T-helper 1 cell (primary cell): ENCODE measurements at places on chromosomes 5 and 9.

DNA sequence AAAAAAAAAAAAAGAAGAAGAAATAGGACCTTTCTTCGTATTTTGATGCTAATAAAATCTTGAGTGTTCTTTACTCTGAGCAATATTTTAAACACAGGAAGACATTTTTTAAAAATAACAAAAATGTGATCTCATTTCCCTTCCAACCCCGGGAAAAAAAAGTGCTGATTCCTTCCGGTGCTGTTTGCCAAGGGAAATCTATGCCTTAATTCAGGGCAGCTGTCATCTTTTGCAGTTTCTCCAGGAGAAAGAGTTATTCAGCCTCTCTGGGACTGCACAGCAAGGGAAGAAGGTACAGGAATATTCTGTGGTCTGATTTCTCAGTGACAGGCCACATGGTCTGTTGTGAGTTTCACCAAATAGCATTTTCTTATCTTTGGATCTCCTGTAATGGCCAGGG, 291.9 kb upstream of the IRX1 start:
- no peak for DNase-seq

- DNase-seq, result no peak
Observed at GRCh38 chr5:112023766-112024165, 266.8 kb upstream of the NREP start.

- DNase-seq, result no peak
Observed at GRCh38 chr5:138544181-138545134, 1.4 kb upstream of the ETF1 start.

GRCh38 chr9:131045300-131046092, 36.5 kb downstream of the LAMC3 start:
- no peak for DNase-seq

DNA sequence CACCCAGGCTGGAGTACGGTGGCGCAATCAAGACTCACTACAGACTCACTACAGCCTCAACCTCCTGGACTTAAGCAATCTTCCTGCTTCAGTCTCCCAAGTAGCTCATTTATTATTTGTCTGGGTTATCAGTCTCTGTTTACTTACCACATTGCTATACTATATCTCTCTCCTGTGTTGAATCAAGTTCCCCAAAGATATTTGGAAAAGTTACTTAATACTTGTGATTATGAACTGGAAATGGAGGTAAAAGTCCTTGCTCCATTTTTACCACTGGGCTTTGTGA, 55.6 kb downstream of the ANGPTL2 start:
- DNase-seq, result no peak

- DNase-seq, result no peak
Observed at GRCh38 chr9:73437758-73438157, 286.1 kb downstream of the ANXA1 start.

GRCh38 chr5:92544596-92544995, 1036.4 kb downstream of the NR2F1-AS1 start:
- no peak for DNase-seq

- no peak for DNase-seq
Observed at GRCh38 chr9:976258-976942, at the start of gene DMRT3. Gene DMRT3, plus strand, starts transcription at chr9:976655. Its CDS starts 347 bp downstream, at chr9:977002.

- no peak for DNase-seq
Observed at GRCh38 chr5:1041225-1042143, 32.9 kb downstream of the NKD2 start.

DNA sequence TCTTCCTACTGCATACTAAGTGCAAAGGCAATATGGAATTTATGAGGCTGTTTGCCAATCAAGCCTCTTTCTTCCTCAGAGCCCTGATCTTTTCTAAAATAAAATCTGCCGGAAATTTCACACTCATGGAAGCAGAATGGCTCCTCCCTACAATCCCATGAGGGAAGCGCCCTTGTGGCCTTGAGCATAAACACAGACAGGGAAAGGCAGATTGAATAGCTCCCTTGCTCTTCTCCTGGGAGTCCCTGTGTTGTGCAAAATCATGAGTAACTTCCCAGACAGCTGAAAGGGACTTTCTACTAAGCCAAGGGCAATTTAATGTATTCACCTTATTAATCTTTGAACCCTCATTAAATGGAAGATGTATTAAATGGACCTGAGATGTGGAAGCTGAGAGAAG, 226.1 kb upstream of the PIK3R1 start:
- no peak for DNase-seq

DNA sequence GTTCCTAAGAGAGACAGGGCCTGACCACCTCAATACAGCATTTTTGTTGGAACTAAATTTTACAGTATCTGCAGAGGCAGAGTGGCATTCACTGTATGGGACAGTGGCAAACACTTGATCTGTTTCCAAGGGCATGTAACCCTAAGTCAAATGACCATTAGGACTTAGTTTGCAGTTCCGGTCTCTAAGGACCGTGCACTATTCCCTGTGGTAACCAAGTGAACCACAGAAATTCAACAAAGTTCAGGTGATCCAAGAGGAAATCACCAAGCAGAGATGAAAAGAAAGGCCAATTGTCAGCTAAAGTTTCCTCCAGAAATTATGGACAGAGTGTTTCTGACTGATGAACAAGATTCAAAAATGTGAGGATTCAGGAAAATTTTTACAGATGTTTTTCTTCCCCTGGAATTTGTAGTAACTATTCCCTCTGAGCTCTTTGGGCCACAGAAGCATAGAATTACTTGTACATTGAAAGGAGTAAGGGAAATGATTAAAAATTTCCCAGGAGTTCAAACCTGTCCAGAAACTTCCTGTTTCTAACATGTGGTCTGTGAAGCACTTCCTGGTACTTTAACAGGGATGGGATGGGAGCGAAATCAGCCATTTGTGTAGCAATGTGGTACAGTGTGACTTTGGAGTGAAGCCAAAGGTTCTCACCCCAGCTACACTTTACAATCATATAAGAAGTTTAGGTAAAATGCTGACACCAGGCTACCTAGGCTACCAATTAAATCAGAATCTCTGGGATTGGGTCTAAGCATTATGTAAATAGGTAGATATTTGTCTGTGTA, 266.1 kb upstream of the MAP3K1 start:
- DNase-seq, result no peak

GRCh38 chr5:106690585-106690984, 980.2 kb downstream of the EFNA5 start:
- DNase-seq, result no peak

DNA sequence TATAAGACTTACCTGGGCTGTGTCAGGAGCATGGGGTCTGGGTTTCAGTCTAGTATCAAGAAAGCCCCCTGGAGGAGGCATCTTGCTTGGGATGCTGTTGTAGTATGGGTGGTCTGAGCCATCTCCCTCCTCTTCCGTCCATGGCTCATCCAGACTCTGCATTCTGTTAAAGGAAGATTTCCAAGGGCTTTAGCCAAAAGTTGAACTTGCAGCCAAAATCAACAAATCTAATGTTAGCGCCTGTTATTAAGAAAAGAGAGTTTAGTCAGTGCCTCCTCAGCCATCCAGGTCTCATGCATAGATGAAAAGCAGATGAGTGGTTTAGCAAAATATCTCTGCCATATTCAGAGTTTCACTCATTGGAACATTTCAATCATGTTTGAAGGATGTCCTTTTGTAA, 55.6 kb downstream of the S1PR3 start:
- no peak for DNase-seq

GRCh38 chr9:14238518-14238917, 75.4 kb downstream of the NFIB start:
- DNase-seq, result no peak

DNA sequence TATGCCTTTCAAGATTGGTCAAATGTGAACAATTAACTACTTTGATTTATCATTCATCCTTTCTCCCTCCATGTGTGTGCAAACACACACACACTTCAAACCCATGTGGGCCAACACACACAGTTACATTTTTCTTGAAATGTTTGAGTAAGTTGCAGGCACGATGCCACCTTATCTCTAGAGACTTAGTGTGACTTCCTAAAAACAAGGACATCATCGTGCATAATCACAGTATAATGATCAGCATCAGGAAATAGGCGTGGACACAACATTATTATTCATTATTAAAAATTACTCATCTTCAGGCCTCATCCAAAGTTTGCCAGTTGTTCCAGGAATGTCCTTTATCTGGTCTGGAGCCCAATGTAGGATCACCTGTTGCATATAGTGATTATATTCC, 209.5 kb downstream of the GNA14 start:
- DNase-seq, result no peak

- no peak for DNase-seq
Observed at GRCh38 chr5:61348447-61348846, 16.4 kb downstream of the ZSWIM6 start.

GRCh38 chr5:133397348-133397747, 215.0 kb downstream of the FSTL4 start:
- no peak for DNase-seq

- no peak for DNase-seq
Observed at GRCh38 chr5:14204785-14205321, 61.7 kb downstream of the TRIO start.

DNA sequence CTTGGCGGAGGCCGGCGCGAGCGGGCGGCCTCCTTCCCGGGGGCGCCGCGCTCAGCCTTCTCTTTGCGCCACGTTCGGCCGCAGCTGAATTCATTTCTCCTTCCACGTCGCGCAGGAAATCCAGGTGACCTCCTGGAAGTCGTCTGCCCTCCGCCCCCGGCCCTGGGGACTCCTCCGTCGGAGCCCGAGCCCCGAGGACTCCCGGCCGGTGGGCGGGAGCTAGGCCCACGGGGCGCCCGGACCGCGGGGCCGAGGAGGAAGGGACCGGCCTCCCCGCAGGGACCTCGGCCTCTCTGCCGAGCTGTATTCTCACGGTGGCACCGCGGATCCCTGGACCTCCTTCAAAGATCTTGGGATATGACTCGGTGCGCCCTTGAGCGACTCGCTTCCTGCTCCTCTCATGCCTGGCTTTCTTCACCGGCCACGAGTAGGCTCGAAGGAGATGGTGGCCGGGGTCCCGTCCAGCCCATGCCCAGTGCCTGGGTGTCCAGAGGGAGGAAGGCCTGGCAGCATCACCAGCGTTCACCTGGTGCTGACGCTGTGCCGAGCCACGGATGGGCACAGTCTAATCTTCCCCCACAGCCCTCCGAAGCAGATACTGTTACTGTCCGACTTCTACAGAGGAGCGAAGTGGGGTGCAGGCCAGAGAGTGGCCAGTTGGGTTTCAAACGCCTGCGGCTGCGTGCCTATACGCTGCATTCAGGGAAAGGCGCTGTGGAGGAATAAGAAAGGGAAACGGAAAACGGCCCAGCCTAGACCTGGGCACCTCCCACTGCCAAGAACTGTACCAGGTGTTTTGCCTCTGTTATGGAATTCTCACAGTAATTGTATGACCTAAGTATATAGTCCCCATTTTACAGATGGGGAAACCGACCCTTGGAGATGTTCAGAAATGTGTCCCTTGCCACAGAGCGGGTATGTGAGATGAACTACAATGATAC, 47.3 kb downstream of the PAX5 start:
- DNase-seq, result no peak

DNA sequence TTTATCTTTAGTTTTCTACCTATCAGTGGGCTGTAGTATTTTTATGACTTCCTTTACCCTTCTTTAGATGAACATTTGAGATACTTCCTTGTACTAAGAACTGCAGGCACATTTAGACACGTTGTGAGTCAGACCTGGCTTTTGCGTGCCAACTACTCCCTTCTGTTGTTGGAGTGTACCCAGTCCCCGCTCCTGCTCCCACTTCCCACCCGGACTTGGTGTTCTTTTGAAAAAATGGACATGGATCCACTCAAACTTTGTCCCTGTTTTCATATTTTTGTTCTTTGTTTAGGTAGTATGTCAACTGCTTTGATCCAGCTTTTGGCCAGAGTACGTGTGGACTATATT, 60.7 kb downstream of the PARP8 start:
- DNase-seq, result no peak

DNA sequence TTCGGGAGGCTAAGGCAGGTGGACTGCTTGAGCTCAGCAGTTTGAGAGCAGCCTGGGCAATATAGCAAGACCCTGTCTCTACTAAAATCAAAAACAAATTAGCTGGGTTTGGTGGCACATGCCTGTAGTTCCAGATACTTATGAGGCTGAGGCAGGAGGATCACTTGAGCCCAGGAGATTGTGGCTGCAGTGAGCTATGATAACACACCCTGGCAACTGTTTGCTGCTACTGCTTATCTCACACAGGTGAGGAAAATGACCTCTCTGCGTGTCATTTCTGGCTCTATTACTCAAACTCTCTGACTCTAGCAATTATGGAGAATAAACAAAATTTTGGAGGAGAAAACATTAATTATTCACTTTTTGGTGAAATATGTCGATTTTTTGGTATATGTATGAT, 45.3 kb upstream of the TMC1 start:
- DNase-seq, result no peak

GRCh38 chr5:33721491-33722200, 170.1 kb downstream of the ADAMTS12 start:
- no peak for DNase-seq

DNA sequence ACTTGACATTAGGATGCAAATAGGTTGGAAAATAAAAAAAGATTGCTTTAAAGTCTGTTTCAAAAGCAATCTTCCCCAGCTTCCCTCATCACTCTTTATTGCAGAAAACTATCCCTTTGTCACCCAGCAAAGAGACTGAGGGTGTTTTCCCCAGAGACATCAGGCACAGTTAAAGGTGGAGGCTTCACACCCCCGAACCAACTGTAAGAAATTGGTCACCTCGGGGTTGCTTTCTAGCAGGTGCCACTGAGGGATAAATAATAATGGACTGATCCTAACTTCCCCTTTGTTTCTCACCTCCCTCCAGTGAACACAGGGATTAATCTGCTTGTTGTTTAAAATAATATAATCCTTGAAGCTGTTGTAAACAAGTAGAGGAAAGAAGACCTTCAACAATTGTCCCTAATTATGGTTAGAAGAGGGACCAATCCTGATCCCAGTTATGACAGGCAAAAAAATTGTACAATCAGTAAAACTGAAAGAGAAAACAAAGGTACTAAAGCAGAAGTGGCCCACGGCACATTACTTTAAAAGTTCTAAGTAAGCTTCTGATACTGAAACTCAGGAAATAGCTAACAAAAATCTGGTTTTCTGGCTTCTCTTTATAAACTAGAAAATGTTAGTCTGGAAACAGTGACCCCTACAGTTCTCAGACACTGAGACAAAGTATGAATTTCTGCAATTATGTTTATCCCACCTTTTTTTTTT, 6.6 kb upstream of the PCSK1 start:
- no peak for DNase-seq

DNA sequence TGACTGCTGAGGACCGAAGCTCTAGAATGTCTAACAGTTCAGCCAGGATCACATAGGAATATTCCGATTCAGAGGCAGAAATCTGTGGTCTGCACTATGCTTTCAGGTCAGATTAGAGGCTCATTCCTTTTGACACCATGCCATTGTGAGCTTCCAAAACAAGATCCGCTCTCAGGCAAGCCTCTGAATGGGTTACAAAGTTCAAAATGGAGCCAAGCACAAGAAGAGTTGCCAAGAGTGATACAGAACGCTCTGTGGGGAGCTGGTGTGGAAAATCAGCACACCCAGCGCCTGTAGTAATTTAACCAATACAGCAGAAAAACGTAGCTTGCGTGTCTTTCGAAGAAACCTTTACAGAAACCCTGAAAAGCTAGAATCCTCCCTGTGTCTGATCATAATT, 33.3 kb upstream of the FAT2 start:
- DNase-seq, result no peak

DNA sequence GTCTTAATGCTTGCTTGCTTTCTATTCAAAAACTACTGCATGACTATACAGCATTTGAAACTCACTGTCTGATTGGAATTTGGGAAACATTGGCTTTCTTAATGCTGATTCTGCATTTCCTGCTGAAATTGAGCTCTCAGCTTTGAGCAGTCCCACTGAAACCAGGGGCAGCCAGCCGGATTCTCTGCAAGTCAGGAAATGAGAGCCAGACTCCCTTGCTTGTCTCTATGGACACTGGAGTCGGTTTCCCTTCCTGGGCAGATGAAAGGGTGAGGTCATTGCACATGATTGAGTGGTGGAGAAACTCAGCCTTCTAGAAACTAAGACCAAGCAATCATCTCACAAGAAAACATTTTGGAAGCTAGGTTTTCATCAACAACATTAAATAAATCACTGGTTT, 119.7 kb upstream of the SPATA31C2 start:
- no peak for DNase-seq
